ENCODE measurements at places on chromosomes 1 and 21.
A peak's percentile ranks its signal among the peaks of the same experiment; 100 is the strongest.

DNA sequence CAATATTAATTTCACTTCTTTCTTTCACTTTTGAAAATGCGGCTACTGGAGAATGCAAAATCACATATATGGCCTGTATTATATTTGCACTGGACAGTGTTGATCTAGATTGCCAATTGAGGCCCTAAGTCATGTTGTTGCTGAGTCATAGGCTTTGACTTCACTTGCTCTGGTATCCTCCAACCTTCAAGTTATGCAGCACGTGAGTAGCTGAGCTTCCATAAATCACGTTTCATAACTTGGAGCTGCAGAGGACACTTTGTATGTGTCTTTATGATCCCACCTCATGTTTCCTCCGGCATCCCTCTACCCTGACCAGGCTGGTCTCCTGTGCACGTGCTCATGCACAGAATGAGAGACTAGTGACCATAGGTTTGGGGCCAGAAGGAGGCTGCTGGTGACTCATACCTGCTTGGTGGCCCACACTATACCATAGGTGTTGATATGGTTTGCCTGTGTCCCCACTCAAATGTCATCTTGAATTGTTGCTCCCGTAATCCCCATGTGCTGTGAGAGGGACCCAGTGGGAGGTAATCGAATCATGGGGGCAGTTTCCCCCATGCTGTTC, 103.0 kb upstream of the TSPAN2 start:
- DNase-seq = no peak

- DNase-seq = no peak
Measured at GRCh38 chr1:183092350-183092749, 69.1 kb downstream of the LAMC1 start.

GRCh38 chr1:115727706-115728249, 40.7 kb downstream of the CASQ2 start:
- DNase-seq = no peak

GRCh38 chr1:64031236-64031635, 172.2 kb upstream of the UBE2U start:
- no peak for DNase-seq

DNA sequence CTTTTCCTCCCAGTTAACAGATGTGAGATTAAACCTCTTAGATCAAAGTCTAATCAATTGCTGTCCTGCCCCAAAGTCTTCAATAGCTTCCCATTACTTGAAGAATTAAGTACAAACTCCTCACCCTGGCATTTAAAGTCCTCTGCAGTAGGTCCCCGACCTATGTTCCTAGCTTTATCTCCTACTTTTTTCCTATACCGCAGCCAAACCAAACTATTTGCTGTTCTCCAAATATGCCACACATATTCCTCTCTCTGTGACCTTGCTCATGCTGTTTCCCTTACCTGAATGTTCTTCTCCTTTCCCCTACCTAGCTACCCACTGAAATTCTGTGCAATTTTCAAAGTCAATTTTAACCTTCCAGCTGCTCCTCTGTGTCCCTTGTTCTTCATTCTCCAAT, 14.0 kb upstream of the PPP2R5A start:
- no peak for DNase-seq

GRCh38 chr1:206738370-206739366, 31.9 kb upstream of the IL19 start:
- DNase-seq = no peak

GRCh38 chr1:75174031-75174760, 40.0 kb downstream of the LHX8 start:
- no peak for DNase-seq

DNA sequence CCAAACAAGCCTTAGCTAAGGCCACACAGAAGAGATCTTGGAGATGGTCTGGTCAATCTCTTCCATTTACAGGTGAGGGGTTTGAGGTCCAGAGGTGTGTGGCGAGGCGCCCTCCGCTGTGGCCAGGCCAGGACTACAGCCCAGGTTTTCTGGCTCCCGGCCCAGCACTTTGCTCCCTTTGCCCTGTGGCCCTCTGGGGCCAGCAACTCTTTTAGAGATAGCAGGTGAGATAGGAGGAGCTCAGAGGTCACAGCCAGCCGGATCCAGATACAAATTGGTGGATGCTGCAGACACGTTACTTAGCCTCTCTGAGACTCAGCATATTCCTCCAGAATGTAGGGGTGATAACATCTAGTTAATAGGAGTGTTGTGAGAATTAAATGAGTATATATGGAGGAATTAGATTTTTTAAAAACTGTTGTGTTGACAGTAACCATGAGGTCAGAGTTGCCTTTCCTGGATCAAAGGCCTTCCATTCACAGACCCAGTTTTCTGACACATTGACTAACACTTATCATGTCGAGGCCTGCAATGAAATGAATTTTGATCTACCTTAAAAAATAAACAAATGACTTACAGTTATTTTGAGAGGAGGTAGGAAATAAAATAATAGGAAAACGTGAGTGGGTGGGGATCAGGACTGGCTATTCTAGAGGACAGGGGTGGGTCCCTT, 16.6 kb downstream of the TEX35 start:
- DNase-seq = no peak

DNA sequence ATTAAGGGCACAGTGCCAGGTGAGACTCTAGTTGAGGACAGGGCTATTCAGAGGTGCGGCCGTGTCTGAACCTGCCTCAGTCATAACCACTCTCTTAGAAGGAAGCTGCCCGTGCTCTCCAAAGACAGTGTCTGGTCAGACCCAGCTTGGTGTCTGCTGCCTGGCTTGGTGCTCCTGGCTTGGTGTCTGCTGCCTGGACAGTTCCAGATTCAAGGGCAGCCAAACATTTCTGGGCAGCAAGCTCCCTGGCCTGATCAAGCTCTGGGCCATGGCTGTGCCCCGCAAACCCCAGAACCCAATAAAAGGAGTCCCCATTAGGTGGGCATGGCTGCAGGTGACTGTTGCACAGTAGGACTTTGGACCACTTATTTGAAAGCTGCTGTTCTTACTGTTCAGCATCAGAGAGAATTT, 27.7 kb downstream of the NEK2 start:
- no peak for DNase-seq

GRCh38 chr1:226643611-226644540, 95.2 kb downstream of the ITPKB start:
- no peak for DNase-seq

DNA sequence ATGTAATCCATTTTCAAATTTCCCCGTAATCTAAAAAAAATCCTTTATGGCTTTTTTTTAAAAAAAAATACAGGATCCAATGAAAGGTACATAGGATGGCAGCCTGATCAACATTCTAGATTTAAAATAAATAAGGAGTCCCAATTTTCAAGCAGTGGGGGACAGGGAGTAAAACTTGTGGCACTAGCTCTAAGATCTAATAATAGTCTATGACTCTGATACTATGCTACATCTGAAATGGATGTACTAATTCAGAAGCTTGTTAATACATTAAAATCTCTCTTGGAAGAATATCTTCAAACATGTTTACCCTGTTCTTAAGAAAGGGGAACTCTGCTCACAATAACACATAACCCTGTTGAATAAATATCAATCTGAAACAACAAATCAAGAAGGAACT, 8.5 kb downstream of the DIPK1A start:
- DNase-seq = no peak

DNA sequence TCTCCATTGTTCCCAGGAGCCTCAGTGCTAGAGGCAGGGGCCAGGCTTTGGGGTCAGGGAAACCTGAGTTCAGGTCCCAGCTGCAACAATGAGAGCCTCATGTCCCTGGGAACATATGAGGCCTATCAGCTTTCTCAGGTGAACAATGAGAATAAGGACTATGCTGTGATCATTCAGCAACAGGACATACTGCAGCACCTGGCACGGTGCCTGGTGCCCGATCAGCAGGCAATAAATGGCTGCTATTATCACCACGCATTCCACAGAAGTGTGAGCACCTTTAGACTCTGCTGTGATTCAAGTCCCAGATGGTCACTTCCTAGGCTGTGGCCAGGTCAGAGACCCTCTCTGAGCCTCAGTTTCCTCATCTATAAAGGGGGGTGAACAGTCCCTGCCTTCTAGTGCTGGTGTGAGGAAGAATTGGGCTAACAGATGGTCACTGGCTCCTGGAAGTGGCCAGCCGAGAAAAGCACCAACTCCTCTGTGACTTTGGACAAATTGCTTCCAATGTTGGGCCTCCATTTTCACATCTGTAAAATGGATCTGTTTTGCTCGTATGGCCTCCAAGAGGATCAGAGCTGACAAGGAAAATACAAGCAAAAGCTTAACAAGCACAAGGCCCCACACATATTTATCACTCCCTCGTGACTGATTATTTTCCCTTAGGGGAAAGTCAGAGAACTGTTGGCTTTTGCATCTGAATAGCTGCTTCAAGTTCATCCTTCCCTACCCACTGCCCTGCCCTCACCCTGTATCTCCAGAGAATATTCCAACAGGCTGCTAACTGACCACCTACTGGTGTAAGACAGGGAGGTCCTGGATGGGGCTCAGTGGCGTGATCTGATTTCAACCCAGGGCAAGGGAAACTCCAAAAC, 1.1 kb downstream of the SLC5A9 start:
- no peak for DNase-seq

GRCh38 chr1:5504364-5504740, 487.9 kb downstream of the NPHP4 start:
- DNase-seq = no peak

DNA sequence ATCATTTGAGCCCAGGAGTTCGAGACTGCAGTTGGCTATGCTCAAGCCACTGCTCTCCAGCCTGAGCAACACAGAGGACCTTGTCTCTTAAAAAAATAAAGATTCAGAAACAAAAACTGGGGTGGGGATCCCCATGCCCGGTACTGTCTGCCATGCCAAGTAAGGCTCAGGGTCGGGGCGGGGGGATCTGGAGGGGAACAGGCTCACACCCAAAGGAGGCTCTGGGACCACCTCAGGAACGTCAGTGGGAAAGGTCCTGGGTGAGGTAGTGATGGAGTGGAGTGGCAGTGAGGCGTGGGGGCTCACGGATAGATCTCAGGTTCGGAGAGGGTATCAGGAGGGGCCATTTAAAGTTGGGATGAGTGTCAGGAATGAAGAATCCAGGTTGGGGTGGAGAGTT, 765 bp upstream of the S100A4 start:
- no peak for DNase-seq

DNA sequence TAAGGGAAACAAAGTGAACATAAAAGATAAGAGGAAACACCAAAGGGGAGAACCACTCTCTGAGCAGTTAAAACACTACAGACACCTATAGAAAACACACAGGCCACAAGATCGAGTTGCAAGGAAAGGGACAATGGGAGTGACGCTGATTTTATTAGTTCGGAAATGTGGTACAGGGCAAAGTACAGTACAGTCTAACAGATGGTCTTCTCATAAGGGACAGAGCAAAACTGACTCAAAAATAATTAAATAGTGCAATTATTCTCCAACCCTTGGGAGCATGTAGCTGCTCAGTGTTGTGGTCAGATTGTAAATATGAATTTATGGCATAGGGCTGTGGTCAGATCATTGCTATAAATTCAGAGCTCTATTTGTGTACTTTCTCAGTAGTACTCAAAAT, 352.0 kb downstream of the USH2A start:
- DNase-seq = no peak

- no peak for DNase-seq
Measured at GRCh38 chr1:167482184-167482583, 36.1 kb downstream of the CD247 start.

GRCh38 chr21:42081931-42082381, 10.8 kb downstream of the UMODL1 start:
- DNase-seq = no peak

GRCh38 chr1:107547363-107548155, 406.7 kb downstream of the NTNG1 start:
- no peak for DNase-seq

- no peak for DNase-seq
Measured at GRCh38 chr21:33552093-33552998, 9.5 kb downstream of the SON start.

DNA sequence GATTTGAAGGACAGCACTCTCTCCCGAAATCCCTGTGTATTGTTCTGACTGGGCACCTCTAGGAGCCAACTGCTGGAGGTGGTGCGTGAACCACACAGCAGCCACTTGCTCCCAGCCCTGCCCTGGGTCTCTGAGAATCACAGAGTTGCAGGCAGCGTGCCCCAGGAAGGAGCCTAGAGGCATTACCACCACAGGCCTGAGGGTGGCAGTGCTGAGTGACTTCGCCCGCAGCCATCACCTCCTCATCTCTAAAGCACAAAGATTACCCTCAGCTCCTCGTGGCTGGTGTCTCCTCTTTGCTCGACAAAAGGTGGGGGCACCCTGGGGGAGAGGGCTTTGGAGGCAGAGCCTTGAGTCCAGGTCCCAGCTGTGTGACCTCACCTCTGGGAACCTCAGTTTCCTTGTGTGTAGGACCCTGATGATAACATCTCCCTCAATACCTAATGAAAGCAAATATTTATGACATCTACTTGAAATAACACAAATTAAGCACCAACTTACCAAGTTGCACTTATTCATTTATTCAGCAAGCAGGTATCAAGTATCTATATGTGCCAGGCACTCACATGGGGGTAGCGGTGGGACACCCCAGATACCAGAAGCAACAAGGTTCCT, 86.3 kb downstream of the VWA5B1 start:
- DNase-seq = peak; percentile 39

DNA sequence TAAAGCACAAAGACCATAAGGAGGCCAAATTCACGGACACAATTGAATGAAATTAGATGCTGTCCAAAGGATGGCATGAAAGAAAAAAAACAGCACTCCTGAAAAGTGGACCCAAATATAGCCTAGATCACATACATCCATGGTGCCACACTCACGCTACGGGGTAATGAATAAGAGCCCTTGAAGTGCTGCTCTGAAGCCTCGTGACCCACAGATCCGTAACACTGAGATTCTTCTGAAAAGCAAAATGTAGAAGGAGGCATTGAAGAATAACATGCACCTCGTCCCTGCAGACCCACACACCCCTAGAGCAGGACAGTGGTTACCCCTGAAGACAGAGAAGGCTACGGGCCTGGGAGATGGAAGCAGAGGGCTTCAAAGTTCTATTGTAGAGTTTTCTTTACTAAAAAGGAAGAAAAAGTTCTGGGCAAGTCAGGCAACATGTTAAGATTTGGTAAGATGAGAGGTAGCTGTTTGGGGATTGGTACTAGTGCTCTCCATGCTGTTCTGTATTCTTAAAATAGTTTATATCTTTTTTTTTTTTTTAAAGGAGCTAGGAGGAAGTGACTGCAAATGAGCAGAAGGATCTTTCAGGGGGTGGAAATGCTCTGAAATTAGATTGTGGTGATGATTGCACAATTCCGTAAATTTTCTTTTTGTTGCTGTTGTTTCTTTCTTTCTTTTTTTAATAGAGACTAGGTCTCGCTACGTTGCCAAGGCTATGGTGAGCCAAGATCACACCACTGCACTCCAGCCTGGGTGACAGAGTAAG, 4.1 kb upstream of the ITGB2 start:
- no peak for DNase-seq

Data from stimulated activated CD4-positive, alpha-beta T cell treated with anti-CD3 and anti-CD28 coated beads, Interleukin-12 subunit alpha, Interleukin-12 subunit beta, amount 100 ng/mL, for 24 hours (primary cell).